EL (cell line): ENCODE measurements at places on chromosomes 5 and 9.
A peak's percentile ranks its signal among the peaks of the same experiment; 100 is the strongest.

DNA sequence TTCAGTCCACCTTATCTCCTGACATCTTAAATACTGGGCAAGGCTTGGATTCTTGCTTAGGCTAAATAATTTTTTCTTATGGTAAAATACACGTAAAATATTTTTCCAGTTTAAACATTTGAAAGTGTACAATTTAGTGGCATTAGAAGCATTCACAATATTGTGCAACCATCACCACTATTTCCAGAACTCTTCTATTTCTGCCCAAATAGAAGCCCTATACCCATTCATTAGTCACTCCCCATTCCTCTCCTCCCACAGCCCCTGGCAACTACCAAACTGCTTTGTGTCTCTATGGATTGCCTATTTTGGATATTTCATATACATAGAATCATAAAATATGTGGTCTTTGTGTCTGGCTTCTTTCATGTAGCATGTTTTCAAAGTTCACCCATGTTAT lies 57.6 kb downstream of the IL31RA start:
- no peak for DNase-seq

DNA sequence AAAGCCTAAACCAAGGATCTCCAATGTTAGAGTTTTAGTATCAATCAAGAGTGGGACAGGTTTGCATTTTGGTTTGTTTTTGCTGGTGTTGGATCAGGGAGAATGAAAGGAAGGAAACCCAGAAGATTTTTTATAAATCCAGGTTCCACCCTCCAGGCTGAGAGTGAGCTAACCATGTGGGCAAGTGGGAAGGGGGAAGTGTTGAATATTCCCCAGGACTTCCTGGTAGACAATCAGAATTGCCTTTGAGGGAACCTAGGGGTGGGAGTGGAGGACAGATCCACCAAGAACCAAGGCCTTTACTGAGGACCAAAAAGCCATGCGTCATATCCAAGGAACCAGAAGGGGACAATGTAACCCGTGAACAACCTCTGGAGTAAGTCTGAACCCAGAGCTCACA lies 33.5 kb upstream of the PIK3R1 start:
- no peak for DNase-seq

DNA sequence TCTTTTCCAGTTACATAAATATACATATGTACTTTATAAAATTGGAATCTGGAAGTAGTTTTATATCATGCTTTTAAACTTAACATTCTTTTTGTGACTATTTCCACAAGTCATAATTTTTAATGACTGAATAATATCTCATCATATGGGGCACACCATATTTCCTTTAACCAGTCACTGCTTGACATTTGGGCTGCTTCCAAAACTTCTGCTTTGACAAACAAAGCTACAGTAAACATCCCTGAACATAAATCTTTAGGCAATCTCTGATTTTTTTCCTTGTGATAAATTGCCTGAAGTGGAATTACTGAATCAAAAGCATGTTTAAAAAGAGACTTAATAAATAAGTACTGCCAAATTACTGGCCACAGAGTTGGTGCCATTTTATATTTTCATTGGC lies 178.0 kb downstream of the FSTL4 start:
- no peak for DNase-seq

- DNase-seq, result no peak
These were observed 55.4 kb downstream of the KCNT1 start for GRCh38 chr9:135757356-135757755.

DNA sequence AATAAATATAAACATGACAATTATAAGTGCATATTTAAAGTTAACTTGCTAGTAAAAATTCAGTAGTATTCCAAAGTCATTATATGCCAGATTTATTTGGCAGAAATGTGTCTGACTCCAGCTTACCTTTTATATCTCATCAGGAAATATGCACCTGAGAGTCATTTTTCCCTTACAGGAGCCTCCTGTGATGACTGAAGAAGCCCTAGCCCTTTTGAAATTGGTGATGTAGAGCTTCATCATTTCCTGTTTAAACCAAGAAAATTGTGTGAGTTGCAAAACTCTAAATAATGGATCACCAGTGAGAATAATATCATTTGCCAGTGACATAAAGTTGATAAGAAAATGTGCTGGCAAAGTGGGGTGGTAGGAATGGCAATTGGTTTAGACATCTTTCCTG lies 42.1 kb upstream of the CTNND2 start:
- no peak for DNase-seq

DNA sequence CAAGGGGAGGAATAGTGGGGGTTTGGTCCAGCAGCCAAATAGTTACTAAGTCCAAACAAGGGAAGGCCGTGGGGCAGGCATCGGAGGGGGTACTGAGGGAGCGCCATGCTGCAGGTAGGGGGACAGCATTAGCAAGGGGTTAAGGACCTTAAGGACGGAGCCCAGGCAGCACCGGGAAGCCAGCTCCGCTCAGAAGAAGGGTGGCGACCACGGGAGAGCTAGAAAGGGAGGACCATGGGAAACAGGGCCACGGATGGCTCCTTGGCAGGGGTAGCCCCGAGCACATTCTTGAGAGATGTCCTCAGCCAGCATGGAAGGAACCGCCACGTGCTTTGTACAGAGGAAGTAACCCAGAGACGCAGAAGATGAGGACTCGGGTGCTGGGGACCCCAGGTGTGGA lies 76.2 kb upstream of the STXBP1 start:
- peak; percentile 84 for DNase-seq

DNA sequence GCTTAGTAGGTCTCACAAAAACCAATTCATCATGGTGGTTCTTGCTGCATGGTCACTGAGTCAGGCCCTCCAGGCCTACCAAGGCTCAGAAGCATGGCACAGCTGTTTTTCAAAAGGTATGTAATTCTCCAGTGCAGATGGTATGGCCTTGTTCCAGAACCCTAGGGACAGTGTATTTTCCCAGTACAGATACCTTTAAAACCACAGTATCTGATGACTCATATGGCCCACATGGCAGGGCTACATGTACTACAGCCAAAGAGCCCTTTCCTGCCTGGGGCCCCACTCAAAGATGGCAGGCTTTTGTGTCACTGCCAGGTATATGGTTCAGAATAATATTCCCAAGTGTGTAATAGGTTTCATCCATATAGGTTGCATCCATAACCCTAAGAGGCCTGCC lies 16.5 kb downstream of the CSF2 start:
- DNase-seq, result peak; percentile 92

- DNase-seq, result no peak
These were observed 68.6 kb downstream of the GDNF start for GRCh38 chr5:37771203-37771611.

DNA sequence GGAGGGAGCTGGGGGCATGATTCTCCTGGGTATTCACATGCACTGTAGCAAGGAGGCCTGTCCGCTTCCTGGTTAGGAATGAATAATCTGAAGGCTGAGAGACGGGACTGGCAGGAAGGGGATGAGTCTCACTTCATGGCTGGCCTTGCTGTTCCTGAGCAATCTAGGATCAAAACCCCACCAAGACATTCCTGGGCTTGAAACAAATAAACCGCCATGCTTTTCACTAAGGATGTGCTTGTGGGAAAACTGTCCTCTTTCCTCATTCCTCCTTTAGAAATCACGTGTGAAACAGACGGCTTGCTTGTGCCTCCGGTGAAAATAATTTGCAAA lies 132.8 kb downstream of the MACROH2A1 start:
- no peak for DNase-seq

- peak; percentile 37 for DNase-seq
These were observed 166.0 kb upstream of the RGS7BP start for GRCh38 chr5:64339769-64340168.

- peak; percentile 15 for DNase-seq
These were observed 118.1 kb downstream of the PRDM6 start for GRCh38 chr5:123207081-123207537.

DNA sequence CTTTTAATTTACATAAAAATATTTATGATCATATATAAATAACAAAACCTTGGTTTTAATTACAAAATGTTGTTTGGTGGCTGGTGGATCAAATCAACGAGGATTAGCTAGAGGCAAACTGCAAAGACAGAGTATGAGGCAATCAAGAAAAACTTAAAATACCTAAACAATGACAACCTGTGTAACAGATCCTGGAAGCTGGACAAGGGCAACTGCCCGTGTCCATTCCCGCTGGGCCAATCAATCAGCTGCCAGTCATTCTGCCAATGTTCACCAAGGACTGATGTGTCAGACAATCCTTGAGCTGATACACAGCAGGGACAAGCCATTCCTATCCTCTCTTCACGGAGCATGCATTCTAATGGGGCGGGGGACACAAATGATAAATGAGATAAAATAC lies 3.2 kb upstream of the TENT4A start:
- no peak for DNase-seq

DNA sequence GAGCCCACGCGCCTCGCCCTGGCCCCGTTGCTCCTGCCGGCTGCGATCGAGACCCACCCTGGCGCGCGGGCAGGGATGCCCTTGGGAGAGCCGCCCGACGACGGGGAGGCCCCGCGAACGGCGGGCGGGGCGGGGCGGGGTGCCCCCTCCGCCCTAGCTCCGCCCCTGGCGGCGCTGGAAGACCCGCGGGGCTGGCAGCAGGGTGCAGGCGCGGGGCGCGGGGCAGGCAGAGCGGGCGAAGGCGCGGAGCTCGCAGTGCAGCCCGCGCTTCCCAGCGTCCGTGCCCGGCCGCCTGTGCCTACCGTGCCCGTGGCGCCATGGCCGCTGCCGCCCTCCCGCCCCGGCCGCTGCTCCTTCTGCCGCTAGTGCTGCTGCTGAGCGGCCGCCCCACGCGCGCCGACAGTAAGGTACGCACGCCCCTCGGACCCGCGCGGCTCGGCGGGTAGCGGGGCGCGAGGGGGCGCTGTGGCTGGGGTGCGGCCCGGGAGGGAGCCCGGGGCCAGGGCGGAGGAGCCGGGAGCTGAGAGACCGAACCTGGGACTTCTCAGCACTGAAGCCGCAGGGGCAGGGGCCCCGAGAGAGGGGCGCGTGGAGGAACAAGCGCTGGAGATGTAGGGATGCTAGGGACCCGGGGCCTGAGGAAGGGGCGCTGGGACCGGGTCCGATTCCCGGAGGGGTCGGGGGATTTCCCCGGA lies at the start of gene OLFML2A:
Gene OLFML2A, plus strand, starts transcription at position 180 of the 695 bp plus-strand sequence. Its CDS starts 138 bp downstream, at position 318.
- peak; percentile 50 for DNase-seq

- peak; percentile 97 for DNase-seq
These were observed 177.0 kb downstream of the FGF18 start for GRCh38 chr5:171596391-171596878.

GRCh38 chr5:15966651-15967050 lies 212.9 kb downstream of the MARCHF11 start:
- no peak for DNase-seq

- DNase-seq, result no peak
These were observed 288.0 kb downstream of the IZUMO3 start for GRCh38 chr9:24257726-24258125.

DNA sequence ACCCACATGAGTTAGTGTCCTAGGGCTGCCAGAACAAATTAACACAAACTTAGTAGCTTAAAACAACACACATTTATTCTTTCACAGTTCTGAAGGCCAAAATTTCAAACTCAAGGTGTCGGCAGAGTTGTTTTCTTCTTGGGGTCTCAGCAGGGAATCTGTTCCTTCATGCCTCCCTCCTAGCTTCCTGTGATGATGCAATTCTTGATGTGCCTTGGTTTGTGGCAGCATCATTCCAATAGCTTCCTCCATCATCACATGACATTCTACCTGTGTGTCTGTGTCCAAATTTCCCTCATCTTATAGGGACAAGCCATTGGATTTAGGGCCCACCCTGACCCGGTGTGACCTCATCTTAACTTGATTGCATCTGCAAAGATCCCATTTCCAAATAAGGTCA lies 12.2 kb upstream of the SLC25A48 start:
- no peak for DNase-seq

DNA sequence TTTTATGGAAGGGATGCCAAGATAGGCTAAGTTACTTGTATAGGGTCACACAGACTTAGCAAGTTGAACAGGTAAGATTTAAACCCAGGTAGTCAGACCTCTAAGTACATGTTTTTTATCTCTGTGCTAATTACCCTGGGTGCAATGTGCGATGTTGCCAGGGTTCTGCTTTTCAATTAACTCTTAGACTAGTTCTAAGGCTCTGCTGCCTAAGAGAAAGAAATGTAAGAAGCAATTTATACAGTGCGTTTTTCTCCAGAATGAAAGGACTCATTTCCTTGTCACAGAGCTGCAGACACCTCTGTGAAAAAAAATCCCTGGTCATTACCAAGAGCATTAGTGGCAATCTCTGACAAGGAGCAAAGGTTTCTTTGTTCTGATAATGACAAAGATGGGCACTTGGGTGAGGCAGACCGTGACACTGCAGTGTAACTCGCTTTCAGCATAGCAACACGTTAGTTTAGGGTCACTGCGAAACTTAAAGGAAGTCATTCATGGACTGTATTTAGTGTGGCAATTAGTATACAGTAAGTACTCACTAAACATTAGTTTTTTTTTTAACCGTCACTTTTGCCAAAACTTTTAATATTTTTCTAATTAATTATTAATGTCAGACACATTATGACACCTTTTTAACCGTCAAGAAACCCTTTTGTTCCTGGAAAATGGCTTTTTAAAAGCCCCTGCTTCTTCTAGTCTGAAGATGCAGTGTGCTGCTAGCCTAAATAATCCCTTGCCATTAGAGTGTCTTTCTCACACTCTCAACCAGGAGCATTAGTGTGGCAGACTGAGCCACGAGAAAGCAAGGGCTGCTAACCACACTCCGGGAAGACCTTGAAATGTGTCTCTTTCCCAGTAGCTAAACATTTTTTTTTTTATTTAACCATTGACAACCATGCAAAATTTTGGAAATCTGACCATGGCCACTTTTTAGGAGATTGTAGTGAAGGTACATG lies 520.0 kb upstream of the C9orf72 start:
- DNase-seq, result no peak

GRCh38 chr5:38284384-38284783 lies 26.0 kb downstream of the EGFLAM start:
- DNase-seq, result no peak

GRCh38 chr9:76624391-76625048 lies 139.7 kb upstream of the PCA3 start:
- no peak for DNase-seq

DNA sequence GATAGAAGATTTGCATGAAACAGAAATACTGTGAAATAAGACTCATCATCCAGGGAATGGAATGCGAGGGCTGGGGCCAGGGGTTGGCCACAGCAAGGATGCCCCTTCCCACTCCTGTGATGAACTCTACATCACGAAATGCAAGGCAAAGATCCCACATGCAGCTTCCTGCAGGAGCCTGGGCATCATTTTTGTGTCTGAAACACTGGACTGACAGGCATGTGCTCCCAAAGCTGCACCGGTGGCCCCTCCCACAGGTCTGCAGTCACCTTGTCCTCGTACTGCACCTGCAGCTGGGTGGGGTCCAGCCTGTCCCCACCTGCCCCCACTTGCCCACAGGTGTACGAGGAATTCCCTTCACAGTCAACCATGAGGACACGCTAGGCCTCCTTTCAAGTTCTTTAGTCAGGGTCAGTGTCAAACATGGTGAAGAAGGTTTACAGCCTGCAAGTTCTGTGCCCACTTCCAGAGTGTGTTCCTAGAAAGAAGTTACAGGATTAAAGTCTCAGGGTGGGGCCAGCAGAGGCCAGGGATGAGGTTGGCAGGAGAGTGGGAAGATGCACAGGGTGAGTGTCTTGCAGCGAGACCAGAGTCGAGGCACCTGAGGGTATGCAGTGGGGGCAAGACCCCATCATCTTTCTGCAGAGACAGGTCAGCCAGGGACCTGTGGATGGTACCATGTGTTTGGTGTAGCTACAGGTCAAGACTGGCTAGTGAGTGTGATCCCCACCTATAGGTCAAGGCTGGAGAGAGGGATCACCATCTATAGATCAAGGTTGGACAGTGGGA lies 155.0 kb upstream of the IRX2 start:
- DNase-seq, result no peak

- DNase-seq, result peak; percentile 60
These were observed 16.4 kb upstream of the C5orf58 start for GRCh38 chr5:170216257-170216864.

GRCh38 chr5:122311961-122312590 lies at the start of gene SNCAIP:
TSS of gene SNCAIP (plus strand) at chr5:122312237. CDS start at chr5:122391135, 78,898 bp downstream.
- DNase-seq, result peak; percentile 59

- no peak for DNase-seq
These were observed 1124.6 kb downstream of the DTWD2 start for GRCh38 chr5:117863586-117864296.
